ENCODE measurements at places on chromosomes 4 and X.

GRCh38 chr4:172818901-172819300 lies 349.7 kb upstream of the GALNT7 start:
- no peak for DNase-seq

DNA sequence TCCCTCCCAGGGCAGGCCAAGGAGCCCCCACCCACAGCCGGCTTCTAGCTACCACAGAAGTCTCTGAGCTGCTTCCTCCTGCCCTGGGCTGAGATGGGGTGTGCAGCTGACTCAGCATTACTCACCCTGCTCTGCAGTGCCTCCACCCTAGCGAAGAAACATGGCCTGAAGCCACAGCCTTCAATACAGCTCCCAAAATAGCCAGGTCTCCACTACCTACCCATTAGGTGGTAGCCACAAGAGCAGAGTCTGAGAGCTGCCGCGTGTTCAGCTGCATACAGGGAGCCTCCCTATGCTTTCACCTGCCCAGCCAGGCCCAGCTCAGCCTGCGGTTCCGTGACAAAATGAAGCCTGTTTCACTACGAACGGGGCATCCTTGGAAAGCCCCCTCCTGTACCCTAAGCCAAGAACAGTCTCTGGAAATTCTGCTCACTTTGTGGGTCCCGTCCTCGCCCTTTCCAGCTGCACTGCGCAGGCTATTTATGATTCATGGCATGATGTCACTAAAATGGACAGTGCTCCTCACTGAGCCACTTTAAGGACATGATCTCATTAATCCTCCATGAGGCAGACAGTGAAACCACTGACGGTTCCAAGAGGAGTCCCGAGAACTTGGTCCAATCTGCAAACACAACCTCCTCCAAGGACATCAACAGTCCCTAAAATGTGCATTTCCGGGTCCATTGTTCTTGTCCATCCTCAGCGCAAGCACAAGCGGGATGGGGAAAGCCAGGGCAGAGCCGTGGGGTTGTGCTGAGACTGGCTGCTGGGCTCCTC lies 20.2 kb downstream of the WDR1 start:
- no peak for DNase-seq

DNA sequence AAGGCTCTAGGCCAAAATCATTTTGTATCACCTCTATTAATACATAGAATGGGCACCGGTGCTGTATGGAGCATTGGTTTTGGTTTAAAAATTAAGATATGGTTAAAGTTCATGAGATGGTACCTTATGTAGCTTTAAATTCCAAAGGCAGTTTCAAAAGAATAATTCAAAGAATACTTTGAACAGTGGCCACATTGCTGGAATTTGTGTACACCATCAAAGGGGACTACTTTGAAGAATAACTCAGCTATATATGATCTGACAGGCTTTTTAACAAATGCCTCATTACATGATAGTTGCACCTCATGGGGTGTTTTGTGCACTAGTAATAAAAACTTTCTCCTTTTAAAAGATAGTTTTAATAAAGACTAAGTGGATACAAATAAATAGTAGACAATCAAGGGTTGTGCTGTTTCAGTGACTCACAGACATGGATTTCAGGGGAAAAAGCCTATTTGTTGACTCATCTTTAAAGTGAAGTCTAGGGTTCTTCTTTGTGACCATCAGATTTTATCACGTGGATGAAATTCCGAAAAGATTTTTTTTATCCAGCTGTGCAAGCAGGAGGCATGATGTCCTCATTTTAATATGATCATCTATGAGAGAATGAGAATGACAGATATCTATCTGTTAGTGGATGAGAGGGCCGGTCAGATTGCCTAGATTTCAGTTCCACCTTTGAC lies 12.8 kb downstream of the MTM1 start:
- DNase-seq, result no peak

- DNase-seq, result no peak
These were observed 54.7 kb downstream of the CNGA2 start for GRCh38 chrX:151789179-151789800.

- DNase-seq, result no peak
These were observed 210.8 kb downstream of the SPOCK3 start for GRCh38 chr4:167023364-167023925.

GRCh38 chrX:43899878-43900815 lies 17.9 kb upstream of the MAOB start:
- DNase-seq, result no peak

- no peak for DNase-seq
These were observed 241.7 kb upstream of the TLL1 start for GRCh38 chr4:165631208-165631894.
